Activated naive CD4-positive, alpha-beta T cell (primary cell): ENCODE measurements at places on chromosomes 12 and 14.

DNA sequence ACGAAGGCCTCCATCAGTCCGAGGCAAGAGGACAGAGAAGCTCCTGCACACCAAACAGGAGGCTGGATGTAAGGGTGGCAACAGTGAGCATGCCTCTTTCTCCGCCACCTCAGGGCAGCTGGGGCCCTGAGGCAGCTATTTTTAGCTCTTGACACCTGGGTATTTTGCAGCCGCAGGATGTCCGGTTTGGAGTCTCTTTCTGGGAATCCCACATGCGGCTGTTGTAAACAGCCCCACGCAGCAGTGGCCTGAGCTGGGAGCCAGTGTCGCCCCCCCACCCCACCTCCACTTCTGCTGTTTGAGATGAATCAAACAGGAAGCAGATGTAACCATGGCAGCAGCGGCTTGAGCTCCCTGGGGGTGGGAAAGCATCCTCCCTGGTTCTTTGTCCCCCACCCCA lies 11.7 kb downstream of the HDAC7 start:
- DNase-seq, result no peak

DNA sequence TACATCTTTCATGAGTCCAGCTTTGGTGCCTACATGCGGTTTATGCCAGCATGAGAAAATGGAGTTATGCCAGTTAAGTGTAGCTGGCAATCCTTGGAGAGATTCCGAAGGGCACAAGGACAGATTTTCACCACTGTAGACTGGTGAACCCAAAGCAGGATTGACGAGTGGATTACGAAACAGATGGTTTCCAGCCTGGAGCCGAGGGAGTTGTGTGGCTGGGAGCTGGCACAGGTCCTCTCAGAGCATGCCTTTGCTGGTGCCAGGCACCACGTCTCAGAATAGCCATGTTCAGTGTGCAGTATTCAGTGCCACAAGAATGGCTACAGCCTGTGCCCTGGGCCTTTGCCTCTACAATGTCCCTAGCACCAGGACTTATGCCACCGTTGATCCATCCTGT lies 13.2 kb downstream of the KCNH3 start:
- DNase-seq, result no peak

DNA sequence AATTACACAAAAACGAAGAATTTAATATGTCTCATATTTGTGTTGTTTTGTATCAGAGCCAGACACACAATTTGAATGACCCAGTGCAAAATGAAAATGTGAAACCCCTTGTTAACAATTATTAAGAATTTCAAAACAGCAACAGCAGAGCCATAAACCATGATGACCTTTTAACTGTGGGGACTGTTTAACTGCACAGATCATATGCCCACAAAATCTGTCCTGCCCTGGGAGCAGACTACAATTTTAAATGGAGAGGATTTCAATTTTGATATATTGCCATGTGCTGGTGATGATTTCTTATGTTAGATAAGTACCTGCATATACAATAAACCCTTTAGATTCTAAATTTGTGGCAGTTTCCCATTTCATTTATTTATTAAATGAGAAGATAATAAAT lies 455.5 kb upstream of the MGAT4C start:
- DNase-seq, result no peak

DNA sequence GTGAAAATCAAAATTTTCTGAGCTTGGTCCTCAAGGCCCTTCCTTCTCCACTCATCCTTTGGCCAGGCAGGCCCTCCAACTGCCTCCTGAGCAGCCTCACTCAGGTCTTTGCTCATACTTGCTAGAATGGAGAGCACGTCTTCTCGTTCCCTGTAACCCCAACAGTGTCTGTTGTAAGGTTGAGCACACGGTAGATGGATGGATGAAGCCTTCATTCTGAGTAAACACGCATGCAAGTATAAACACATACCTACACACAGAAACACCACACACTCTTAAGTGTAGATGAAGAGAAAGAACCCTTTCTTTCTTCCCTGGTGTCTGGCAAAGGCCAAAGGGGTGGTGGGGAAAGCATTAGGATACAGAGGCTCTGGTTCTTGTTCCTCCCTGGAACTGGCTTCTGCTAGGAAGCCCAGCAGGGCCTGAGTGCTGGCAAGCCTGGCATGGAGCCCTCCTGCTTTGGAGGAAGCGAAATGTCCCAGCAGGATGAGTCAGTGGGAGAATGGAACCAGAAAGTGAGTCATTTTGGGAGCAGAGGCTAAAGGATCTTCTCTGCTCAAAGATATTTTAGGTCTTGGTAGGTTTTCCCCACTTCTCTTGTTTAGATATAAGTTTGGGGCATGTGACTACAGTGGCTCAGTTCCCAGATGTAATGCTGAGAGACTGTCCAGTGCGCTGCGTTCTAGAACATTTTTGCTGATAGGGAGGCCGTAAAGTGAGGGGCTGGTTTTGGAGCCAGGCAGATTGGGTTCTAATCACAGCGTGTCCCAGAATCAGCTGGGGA lies 127.4 kb downstream of the CACNA1C start:
- no peak for DNase-seq

DNA sequence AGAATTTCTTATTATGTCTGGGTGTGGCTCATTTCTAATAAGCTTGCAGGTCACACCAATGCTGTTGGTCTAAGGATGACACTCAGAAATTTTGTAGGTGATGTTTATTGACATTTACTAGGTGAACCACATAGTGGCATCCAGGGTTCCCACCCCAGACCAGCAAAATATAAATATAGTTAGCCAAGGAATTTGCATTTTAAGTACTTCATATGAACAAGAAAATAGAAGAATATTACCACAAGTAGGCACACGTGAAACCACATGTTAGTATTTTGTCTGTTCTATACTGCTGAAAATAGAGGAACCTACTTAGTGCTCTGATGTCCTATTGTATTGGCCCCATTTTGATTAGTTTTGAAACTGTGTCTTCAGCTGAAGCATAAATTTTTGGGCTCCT lies 71.1 kb downstream of the USP15 start:
- no peak for DNase-seq

- no peak for DNase-seq
These were observed 55.5 kb upstream of the SRSF5 start for GRCh38 chr14:69711477-69711876.

DNA sequence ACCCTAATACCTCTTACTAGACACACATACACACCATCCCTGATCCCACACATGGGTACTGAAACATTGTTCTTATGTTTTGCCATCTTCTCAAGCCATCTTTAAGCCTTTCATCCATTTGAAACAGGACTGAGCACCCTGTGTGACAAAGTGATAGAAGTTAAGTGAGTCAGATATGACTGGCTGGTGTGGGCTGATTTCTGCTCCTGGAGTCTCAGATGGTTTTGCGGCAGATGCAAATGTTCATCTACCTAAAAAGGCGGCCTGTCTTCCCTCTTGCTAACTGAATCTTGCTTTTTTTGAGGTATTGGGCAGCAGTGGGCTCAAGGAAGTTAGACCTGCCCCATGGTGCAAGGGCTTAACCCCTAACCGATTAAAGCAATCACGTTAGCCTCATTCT lies 30.4 kb upstream of the PKP2 start:
- DNase-seq, result no peak

DNA sequence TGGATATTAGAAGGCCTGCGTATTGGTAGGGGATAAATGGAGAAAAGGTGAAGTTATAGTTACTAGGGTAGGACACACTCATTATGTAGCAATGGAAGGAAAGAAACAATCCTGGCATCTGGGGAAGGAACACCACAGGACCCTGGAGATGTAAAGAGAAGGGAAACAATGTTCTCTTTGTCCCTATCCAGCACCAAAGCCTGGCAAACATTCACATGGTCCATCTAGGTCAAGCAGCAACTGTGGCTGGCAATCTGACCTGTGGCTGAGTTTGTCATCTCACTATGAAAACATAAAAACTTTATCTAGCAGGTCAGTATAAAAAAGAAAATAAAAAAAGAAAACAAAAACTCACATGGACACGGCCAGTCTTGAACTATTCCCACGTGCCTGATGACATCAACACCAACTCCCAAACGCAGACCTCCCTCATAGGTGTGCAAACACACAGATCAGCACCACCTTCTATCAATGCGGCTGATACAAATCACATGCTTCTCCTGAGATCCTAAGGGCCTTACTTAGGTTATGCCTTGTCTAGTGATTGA lies 2.6 kb downstream of the POMT2 start:
- DNase-seq, result no peak

DNA sequence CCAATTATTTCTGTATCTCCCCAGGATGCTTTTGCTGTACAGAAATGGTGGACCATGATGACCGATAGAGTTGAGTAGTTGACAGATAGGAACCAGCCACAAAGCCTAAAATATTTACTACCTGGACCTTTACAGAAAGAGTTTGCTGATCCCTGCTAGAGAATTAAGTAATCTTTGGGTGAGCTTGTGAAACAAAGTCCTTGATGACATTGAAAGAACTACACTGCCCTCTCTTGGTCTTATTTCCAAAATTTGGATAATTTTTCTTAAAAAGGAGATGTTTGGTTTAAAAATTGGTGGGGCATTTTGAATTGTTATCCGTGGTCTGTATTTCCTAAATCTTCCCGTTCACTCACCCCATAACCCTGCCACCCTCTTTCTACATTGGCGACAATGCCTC lies 13.7 kb upstream of the TCTN1 start:
- no peak for DNase-seq

DNA sequence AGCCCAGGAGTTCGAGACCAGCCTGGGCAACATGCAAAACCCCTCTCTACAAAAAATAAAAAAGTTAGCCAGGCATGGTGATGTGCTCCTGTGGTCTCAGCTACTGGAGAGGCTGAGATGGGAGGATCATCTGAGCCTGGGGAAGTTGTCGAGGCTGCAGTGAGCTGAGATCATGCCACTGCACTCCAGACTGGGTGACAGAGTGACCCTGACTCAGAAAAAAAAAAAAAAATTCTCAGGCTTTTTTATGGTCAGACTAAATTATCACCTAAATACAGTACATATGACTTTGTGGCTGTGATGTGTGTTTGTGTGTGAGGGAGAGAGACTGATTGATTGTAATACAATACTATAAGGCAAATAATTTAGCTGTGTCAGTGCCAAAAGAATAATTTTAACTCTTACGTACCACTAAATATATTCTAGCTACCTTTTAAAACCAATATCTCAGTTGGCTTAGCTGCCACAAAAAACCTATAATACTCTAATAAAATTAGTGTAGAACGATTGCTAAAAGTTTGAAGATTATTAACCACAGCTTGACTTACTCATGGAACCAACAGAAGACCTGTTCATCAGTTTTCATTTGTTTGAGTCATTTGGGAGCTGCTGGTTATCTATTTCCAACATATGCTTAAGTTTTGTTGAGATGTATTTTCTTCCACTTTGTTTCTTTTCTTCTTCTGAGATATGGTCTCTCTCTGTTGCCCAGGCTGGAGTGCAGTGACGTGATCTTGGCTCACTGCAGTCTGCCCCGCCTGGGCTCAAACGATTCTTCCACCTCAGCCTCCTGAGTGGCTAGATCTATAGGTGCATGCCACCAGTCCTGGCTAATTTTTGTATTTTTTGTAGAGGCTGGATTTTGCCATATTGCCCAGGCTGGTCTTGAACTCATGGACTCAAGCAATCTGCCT lies 58.0 kb downstream of the DIP2B start:
- no peak for DNase-seq

GRCh38 chr14:74661726-74662450 lies 49.9 kb upstream of the LTBP2 start:
- no peak for DNase-seq

GRCh38 chr14:82180139-82180538 lies 646.5 kb upstream of the SEL1L start:
- DNase-seq, result no peak

- no peak for DNase-seq
These were observed 81.2 kb downstream of the PRKD1 start for GRCh38 chr14:29846339-29847055.

- no peak for DNase-seq
These were observed 42.7 kb downstream of the ASCL4 start for GRCh38 chr12:107817250-107817649.

- no peak for DNase-seq
These were observed 147.9 kb downstream of the ETV6 start for GRCh38 chr12:11797317-11797913.

DNA sequence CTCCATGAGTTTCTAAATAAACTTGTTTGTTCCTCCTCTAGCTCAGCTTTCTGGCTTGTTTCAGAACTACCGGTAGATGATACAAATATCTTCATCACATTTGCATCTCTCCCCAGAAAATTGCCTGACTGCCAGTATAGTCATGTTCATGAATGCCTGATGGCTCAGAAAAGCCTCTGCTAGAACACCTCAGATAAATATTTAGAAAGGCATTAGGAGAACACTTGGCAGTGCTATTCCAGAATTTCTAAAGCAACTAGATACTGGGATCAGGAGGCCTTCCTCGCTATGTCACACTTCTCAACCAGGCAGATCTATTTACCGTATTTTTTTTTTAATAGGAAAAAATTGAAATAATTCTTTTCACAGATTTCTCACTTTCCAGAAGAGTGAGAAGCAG lies 32.3 kb upstream of the KRAS start:
- DNase-seq, result no peak

DNA sequence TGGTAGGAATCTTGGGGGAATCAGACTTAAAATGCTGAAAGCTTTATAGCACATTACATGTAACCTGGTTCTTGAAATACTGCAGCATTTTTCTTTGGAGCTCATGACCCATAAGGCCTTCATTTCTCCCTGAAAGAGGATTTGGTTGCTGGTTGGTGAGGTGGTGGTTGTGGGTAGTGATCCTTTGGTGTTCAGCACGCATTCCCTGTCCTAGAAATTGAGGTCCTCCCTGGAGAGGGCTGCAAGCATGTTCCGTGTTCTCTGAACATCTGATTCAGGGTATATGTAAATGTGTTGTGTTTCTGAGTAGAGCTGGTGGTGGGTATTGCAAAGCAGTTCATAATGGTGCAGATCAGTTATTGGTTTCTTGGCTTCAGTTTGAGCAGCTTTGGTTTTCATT lies 2.0 kb downstream of the SCN8A start:
- DNase-seq, result no peak

DNA sequence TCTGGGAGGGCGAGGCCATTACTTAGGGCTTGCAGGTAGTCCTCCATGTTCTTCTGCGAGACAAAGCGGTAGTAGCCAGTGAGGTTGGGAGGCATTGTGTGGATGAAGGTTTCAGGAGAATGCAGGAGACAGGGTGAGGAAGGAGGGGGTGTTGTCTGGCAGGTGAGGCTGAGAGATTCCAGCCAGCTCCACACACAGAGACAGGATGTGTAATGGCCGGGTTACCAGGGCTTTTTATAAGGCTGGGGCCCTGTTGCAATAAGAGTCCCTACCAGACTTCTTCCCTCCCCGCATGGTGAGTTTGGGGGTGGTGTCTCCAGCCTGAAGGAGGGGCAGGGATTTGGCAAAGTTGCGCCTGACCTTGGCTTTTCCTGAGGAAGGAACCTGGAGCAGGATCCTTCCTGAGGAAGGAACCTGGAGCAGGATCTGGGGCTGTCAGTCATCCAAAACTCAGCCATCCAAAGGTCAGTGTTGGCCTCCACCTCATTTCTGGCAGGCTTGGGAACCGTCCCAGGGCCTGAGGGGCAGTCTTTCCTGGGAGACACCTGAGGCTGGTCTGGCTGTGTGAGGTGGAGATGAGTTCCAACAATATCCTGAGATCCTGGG lies at the start of gene RBP5:
RBP5 (minus strand) TSS at position 209 of the 606 bp plus-strand sequence; CDS start at position 95, 114 bp downstream.
- no peak for DNase-seq

- DNase-seq, result no peak
These were observed 124.1 kb upstream of the RFLNA start for GRCh38 chr12:124170760-124171159.

GRCh38 chr12:12899530-12900380 lies 8.4 kb downstream of the GPRC5A start:
- DNase-seq, result no peak
